ENCODE measurements at places on chromosomes 3 and 15.

DNA sequence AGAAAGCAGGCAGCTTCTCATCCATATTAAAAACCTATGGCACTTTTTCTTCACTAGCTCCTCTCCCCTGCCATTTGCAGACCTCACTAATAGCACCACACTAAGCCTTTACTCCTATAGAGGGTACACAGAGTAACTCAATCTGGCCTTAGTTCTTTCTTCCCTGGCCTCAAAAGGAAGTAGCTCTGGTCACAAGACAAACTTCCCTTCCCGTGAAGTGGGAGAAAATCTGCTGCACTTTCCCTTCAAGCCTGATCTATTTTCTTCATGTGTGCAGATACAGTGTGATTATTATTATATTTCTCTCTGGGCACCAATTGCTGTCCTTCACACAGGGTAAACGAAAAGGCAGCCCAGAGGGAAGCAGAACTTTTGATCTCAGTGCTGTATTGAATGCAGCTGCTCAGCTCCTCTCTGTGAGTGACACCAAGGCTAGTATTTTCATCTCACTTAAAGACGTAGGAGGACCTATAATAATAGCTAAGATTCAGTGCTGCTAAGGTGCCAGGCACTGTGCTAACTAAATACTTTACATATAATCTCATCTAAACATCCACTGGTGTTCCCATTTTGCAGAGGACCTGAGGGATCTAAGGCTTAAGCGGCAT, 61.9 kb upstream of the RASGRP1 start:
- DNase-seq, result no peak

GRCh38 chr3:72894976-72895552, 7.2 kb downstream of the GXYLT2 start:
- DNase-seq, result no peak

- no peak for DNase-seq
These were observed 272.0 kb upstream of the RORA start for GRCh38 chr15:61500951-61501620.

GRCh38 chr3:143627336-143627735, 220.9 kb downstream of the SLC9A9 start:
- DNase-seq, result no peak

DNA sequence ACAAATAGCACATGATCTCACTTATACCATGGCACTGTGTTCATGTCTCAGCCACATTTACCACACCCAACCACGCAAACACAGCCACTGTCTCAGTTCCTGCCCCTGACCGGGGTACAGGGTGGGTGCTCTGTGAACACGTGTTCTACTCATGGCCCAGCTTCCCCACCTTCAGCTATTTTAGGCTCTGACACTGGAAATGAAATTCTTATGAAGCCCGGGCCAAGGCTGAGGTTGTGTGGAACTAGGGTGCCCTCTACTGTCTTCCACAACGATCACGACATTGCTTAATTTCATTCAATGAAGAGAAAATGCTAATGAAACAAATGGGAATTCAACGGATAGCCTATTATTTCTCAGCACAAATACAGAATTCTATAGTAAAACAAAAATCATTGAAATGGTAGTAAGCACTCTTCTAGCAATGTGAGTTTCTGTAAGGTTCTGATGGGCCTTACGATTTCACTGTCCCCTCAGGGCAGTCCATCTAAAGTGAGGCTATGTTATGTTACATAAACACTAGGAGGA, 2.1 kb upstream of the GABRA5 start:
- DNase-seq, result no peak

DNA sequence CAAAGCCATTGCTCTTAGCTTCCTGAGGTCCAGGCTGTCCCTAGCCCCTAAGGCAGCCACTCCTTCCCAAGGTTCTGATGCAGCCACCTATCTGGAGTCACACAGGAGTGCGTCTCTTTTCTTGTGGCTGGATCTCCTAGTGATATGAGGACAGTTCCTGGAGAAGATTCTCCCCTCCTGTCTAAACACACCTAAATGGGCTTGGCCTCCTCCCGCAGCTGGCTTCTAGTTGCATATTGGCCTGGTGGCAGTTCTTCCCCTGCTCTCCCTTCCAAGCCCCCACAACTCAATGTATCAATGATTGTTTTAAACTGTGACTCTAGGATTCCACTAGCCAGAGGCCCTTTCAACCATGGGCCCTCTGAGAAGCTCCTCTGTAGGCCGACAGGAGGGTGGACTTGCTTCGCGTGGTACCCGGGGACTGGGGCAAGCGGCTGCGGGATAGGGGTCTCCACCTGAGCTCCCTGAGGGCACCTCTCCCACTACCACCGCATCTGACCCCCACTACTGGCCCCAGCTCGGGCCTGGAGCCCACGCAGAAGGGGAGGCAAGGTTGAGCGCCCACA, 1.4 kb downstream of the ITGA11 start:
- no peak for DNase-seq

- DNase-seq, result no peak
These were observed 181.0 kb downstream of the ATG7 start for GRCh38 chr3:11452885-11453847.

DNA sequence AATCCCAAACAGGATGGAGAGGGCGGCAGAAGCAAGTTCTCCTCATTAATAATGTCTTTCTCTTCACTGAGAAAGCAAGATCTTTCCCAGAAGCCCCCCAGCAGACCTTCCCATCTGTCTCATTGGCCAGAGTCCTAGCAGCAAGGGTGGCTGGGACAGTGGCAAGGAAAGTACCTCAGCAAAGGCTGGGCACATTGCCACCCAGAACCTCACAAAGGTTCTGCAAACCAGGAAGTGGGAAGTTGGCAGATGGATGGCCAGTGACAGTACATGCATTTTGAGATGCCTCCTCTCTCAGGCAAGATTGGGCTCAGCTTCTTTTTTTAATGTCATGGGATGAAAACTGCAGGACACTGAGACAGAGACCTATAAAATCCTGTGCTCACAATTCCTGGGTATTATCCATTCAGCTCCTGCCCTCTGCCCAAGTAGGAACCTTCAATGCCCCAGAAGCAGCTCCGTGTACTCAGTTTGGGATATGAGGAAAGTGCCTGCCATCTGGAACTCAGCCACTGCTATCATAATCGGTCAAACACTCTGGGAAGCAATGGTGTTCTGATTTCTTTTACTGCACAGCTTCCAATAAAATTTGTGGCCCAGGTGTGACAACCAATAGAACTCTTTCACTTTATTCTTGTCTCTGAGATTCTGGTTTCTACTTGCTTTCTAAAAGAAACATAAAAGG, 25.5 kb downstream of the DPH3 start:
- no peak for DNase-seq

DNA sequence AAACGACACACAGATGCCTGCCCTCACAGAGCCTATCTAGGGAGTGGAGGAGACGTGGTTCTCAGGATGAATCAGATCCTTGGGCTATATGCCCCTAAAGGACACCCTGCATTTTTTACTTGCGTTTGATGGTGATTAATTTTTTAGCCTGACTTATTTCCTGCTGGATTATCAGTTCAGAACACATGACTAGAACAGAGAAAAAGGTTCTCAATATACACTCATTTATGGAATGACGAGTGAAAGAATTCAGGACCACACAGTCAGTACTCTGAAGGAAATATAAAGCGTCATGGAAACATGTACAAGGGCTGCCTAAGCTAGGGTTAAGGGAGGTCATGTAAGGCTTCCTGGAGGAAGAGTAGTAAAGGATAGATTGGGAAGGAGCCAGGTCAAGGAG, 121.8 kb downstream of the SSR3 start:
- DNase-seq, result no peak

DNA sequence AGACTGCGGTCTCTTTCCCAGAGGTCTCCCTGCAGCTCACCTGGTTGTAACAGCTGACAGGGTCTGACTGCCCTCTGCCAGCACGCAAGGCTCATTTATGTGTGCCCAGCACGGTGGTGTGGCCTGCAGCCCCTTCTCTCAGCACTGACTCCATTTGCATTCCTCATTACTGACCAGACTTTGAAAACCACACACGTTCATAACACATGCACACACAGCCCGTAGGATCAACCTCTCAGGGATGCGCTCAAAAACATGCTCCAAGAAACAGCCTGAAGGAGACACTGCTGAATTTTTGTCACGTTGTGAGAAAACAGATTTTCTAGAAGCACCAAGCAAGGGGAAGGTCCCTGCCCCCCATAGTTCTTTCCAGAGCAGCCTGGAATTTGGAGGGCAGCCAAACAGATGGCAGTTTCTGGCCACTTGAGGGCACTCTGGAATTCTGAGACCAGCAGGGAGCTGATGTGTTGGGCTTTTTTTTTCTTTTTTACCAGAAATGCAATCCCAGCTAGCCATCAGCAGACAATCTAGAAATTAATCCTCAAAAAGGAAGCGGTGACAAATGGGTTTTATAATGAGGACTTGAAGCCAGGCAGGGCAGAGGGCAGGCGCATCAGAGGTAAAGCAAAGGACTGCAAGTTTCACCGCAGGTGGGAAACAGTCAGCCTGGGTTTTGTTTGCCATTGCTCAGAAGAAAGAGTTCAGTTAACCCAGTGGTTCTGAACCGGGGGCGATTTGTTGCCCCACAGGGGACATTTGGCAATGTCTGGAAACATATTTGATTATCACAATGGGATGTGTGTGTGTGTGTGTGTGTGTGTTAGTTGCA, 170.5 kb upstream of the PROK2 start:
- peak; percentile 29 for DNase-seq
